ENCODE measurements at places on chromosomes 2 and 18.

- no peak for ATAC-seq
Observed at GRCh38 chr2:14978845-14979244, 346.3 kb downstream of the LRATD1 start.

DNA sequence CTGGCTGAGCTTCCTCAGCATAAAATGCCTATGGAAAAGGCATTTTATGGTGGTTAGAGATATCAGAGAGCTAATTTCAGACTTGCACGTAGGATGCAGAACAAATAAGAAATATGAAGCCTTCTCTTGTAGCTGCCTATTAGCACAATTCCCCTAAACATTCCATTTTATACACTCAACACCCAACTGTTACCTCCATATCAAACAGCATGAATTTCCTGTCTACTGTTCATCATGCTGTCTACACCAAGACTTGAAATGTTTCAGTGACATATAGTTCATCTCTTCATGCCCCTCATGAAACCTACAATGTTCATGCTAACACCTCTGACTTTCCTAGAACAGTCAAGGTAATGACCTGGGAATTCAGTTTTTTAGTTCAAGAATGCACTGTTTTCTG lies 249.9 kb downstream of the PIEZO2 start:
- ATAC-seq = no peak

DNA sequence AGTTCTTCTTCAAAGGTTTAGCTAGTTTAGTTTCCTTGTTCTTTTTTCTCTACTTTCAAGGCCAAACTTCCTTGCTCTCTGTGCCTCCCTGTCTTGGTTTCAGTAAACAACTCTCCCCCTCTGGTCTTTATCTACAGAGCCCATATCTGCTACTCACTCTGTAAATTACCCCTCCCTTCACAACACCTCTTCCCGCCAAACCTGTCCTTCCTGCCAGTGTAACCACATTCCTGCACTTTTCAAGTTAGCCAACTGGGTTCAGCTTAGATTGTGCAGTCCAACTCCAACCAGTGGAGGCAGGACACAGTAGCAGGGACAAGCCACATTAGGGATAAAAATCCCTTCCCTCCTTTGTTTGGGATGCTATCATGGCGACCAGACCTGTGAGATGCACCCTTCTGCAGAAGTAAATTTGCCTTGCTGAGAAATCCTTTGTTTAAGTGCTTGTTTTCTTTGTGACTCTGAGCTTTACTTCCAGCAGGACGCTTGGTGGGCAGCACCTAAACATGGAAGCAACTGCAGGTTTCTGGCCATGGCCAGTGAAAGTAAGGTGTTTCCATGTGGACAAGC lies 706.0 kb downstream of the KCNJ3 start:
- ATAC-seq = no peak

GRCh38 chr18:28584731-28585130 lies 407.8 kb upstream of the CDH2 start:
- ATAC-seq = no peak

- ATAC-seq = peak; percentile 99
Observed at GRCh38 chr2:28649481-28650265, 102.0 kb upstream of the PPP1CB start.

GRCh38 chr18:47422524-47422923 lies 171.1 kb upstream of the SKOR2 start:
- ATAC-seq = no peak

- ATAC-seq = peak; percentile 91
Observed at GRCh38 chr18:70194227-70194890, 11.1 kb downstream of the RTTN start.

DNA sequence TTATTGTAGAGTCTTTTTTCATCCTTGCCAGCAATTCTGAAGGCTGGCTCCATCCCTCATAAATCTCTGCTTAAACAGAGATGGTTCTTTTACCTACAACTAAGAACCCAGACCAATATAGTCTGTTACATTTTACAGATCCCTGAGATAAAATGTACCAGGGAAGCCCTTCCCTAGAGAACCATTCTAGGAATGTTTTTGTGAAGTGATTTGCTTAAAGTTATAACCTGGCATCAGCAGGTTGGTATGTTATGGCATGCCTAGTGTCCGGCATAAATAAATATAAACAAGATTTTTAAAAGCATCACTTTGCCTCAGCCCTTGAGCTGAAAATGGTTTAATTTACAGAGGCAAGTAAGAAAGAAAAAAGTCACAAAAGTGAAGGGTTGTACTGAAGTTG lies 18.5 kb upstream of the NPAS2 start:
- ATAC-seq = no peak

GRCh38 chr2:176105078-176105729 lies 1.9 kb upstream of the HOXD11 start:
- no peak for ATAC-seq

- no peak for ATAC-seq
Observed at GRCh38 chr2:160494201-160494644, 616 bp upstream of the RBMS1 start.

DNA sequence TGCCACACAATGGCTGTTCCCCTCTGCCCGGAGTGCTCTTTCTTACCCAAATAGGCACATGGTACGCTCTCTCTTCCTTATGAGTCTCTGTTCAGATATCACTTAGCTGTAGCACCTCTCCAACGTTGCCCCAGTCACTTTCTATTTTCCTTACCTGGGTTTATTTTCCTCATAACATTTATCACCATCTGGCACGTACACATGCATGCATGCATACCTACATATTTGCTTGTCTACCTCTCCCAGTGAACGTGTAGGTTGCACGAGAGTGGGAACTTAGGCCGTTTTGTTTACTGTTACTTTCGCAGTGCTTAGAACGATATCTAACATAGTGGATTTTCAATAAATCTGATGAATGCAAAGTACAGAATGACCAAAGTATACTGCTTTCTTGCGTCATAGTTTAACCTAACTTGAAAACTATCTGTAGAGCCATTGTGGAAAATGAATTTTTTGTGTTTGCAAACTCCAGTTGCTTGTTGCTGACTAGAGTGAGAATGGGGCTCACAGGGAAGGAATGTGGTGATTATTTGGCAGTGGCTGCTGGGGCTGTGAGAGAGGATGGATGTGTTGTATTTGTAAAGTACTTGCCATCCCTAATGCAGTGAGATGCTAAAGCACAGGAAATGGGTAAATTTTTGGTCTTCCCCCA lies 47.1 kb downstream of the ACSL3 start:
- no peak for ATAC-seq

- ATAC-seq = peak; percentile 63
Observed at GRCh38 chr2:10434886-10435819, 13.0 kb downstream of the ODC1 start.
